ENCODE measurements at places on chromosomes 1 and 21.

GRCh38 chr21:28725396-28725795, 267.3 kb downstream of the LTN1 start:
- no peaks in the 10 kb centered on the region for H3K27me3 ChIP-seq
- H3K4me1 ChIP-seq = no peaks in the 10 kb centered on the region
- H3K4me3 ChIP-seq = no peak overlapping the region
- DNase-seq = no peak
- H3K36me3 ChIP-seq = no peaks in the 10 kb centered on the region
- no peak overlapping the region for H3K27ac ChIP-seq

DNA sequence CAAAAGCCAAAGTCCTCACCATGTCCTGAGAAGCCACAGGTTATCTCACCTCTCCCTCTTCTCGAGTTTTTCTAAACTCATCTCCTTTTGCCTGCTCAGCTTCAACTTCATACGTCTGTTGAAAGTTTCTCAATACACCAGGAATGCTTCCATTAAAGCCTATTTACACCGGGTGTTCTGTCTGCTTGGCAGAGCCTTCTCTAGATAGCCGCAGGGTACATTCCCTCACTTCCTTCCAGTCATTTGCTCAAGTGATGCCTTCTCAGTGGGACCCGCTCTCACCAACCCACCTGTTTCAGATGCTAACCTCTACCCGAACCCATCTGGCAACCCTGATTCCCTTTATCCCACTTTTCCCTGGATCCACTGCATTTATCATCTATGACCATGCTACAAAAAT, 257.0 kb upstream of the ADGRL2 start:
- no peaks in the 10 kb centered on the region for H3K27me3 ChIP-seq
- DNase-seq = no peak
- H3K4me3 ChIP-seq = no peak overlapping the region
- H3K36me3 ChIP-seq = no peaks in the 10 kb centered on the region
- H3K27ac ChIP-seq = no peak overlapping the region

GRCh38 chr1:46086576-46086975, 45.9 kb downstream of the PIK3R3 start:
- no peak for DNase-seq
- no peaks in the 10 kb centered on the region for H3K4me1 ChIP-seq
- no peak overlapping the region for H3K27ac ChIP-seq
- no peaks in the 10 kb centered on the region for H3K27me3 ChIP-seq
- H3K36me3 ChIP-seq = no peaks in the 10 kb centered on the region

- no peak overlapping the region for H3K4me3 ChIP-seq
- H3K27ac ChIP-seq = no peak overlapping the region
- H3K27me3 ChIP-seq = no peaks in the 10 kb centered on the region
- H3K36me3 ChIP-seq = no peaks in the 10 kb centered on the region
- DNase-seq = no peak
Measured at GRCh38 chr1:119136401-119136800, 4.1 kb downstream of the WARS2 start.

GRCh38 chr1:174766727-174767126, 233.0 kb upstream of the CACYBP start:
- no peaks in the 10 kb centered on the region for H3K27me3 ChIP-seq
- H3K4me3 ChIP-seq = no peak overlapping the region
- DNase-seq = no peak

- no peak overlapping the region for H3K27ac ChIP-seq
- no peaks in the 10 kb centered on the region for H3K36me3 ChIP-seq
- no peaks in the 10 kb centered on the region for H3K4me1 ChIP-seq
- no peaks in the 10 kb centered on the region for H3K27me3 ChIP-seq
- peak; percentile 91 for DNase-seq
- H3K4me3 ChIP-seq = no peak overlapping the region
Measured at GRCh38 chr1:87435484-87435883, 106.8 kb downstream of the LMO4 start.

DNA sequence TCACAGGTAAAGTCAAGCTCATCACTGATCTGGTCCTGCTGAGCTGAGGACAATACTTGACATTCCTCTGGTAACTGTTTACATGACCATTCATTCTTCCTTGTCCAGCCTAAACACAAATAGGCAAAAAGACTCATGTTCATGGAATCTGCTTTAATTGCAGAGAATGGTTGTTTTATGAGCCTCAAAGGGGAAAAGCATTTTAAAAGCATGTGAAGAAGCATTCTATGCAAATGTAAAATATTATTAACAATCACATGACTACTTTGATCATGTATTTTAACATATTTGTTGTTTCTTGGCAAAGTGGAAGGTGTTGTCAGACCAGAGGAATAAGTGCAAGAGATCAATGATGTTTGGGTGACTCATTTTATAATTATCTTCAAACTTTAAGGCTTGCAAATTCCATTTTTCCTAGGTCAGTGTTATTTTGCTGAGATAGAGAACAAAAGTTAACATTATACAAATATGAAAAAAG, 133.7 kb downstream of the RUNX1 start:
- DNase-seq = no peak
- H3K27me3 ChIP-seq = no peaks in the 10 kb centered on the region
- H3K36me3 ChIP-seq = peaks cover 12% of the 10 kb centered on the region
- no peak overlapping the region for H3K4me3 ChIP-seq
- H3K27ac ChIP-seq = peak overlapping the region; percentile 23
- H3K4me1 ChIP-seq = peaks cover 25% of the 10 kb centered on the region

DNA sequence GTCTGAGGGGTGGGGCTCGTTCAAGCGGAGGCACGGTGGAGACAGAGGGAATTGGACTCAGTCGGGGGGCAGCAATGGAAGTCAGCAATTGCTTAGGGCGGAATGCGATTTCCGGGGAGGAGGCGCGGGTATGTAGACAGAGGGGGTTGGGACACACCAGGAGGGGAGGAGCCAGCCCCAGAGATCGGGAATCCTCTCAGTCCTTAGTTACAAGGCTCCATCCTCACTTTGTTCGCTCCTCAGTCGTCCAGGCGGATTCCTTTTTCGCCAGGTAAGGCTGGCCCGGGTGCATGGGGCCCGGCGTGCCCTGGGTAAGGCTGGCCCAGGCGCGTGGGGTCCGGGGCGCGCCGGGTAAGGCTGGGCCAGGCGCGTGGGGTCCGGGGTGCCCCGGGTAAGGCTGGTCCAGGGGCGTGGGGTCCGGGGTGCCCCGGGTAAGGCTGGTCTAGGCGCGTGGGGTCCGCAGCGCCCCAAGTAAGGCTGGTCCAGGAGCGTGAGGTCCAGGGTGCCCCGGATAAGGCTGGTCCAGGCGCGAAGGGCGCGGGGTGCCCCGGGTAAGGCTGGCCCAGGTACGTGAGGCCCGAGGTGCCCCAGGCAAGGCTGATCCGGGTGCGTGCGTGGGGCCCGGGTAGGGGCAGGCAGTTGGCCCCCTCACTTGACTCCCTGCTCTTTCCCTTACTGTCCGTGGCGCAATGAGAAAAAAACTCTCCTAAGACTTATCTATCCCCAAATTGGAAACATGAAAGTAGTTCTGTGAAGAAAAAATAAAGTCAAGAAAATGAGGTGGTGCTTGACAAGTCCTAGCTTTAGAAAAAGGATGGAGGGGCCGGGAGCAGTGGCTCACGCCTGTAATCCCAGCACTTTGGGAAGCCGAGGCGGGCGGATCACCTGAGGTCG, at the start of gene L1TD1:
Gene L1TD1 (plus strand): TSS at position 199 of the 894 bp plus-strand sequence. CDS start 11,780 bp downstream, outside the sequence.
- H3K27me3 ChIP-seq = peaks cover 17% of the 10 kb centered on the region
- peak within 1 kb of the TSS; percentile 40 for H3K4me3 ChIP-seq
- no peak within 1 kb of the TSS for H3K27ac ChIP-seq
- H3K36me3 ChIP-seq = no peaks in the 10 kb centered on the region
- no peak for DNase-seq

GRCh38 chr1:214523124-214523824, 28.1 kb downstream of the PTPN14 start:
- peaks cover 5% of the 10 kb centered on the region for H3K4me1 ChIP-seq
- no peak overlapping the region for H3K4me3 ChIP-seq
- no peaks in the 10 kb centered on the region for H3K36me3 ChIP-seq
- no peak overlapping the region for H3K27ac ChIP-seq

- no peak for DNase-seq
- H3K4me1 ChIP-seq = no peaks in the 10 kb centered on the region
- H3K27me3 ChIP-seq = no peaks in the 10 kb centered on the region
- H3K4me3 ChIP-seq = no peak overlapping the region
- no peak overlapping the region for H3K27ac ChIP-seq
Measured at GRCh38 chr1:210093461-210093860, 139.1 kb upstream of the SERTAD4 start.

DNA sequence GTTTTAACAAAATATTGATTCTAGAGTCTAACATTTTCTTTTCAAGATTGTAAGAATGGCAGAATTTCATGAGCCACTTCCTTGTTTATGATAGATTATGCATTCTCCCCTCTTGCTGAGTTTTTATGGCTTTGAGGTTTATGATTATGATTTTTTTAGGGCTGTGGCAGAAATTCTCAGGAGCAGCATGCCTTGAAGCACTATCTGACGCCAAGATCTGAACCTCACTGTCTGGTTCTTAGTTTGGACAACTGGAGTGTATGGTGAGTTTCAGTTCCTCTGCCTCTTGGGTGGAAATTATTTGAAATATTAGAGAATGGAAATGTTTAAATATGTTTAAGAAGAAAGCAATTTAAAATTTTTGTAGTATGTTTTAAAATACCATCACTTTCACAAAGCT, 10.2 kb downstream of the USP16 start:
- no peak overlapping the region for H3K4me3 ChIP-seq
- H3K36me3 ChIP-seq = peaks cover 73% of the 10 kb centered on the region
- no peak for DNase-seq
- no peaks in the 10 kb centered on the region for H3K4me1 ChIP-seq
- H3K27ac ChIP-seq = no peak overlapping the region
- no peaks in the 10 kb centered on the region for H3K27me3 ChIP-seq

DNA sequence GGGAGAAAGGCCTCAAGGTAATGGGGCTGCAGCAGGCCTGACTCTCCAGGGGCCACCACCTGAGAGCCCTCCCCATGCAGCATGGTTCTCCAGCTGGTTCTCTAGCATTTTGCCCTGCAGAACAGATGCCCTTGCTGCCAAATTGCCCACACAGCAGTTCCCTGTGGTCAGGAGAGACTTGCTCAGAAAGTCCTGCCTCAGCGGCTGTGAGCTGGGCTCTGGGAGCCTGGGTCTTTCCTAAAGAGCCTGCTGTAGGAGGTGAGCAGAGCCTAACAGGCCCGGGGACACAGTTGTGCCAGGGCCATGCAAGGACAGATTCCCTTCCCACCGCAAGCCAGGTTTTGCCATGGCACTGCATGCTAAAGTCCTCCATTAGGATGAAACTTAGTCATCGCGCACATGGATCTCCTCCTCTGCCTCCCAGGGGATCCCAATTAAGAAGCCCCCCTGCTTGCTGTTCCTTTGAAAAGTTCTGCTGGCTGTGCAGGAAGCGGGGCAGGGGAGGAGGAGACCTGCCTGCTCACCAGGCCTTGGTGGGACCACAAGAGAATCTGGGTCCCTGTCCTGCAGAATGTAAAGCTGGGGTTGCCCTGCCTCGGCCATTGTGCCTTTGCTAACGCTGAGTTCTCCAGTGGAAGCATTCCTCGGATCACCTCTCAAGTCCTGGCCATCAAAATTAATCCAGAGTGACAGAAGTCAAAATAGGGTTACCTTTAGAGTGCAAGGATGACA, 21.4 kb downstream of the TEX35 start:
- H3K4me3 ChIP-seq = no peak overlapping the region
- no peak for DNase-seq
- H3K27ac ChIP-seq = no peak overlapping the region
- H3K4me1 ChIP-seq = peaks cover 6% of the 10 kb centered on the region
- no peaks in the 10 kb centered on the region for H3K27me3 ChIP-seq

GRCh38 chr1:186193224-186193623, 181.8 kb downstream of the TPR start:
- H3K4me3 ChIP-seq = no peak overlapping the region
- no peak for DNase-seq
- no peaks in the 10 kb centered on the region for H3K4me1 ChIP-seq
- no peak overlapping the region for H3K27ac ChIP-seq
- H3K27me3 ChIP-seq = no peaks in the 10 kb centered on the region
- no peaks in the 10 kb centered on the region for H3K36me3 ChIP-seq

DNA sequence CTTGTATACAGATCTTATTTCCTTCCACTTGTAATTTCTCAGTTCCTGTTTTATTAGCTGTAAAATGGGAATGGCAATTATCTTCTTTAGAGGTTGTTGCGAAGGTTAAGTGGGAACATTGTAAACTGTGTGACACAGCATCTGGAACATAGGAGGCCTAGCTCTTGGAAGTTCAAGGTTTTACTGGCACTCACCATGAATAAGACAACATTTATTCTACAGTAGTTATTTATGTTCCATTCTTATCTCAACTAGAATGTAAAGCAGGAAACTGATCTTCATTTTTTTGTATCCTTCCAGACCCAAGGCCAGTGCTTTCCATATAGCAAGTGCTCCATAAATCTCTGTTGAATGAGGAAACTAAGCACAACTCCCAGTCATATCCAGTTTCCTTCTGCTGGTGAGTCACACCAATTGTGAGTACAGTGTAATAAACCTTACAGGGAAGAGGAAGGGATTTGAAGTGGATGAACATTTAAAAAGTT, 1.4 kb downstream of the BCL10 start:
- peak overlapping the region; percentile 20 for H3K27ac ChIP-seq
- DNase-seq = no peak
- H3K4me3 ChIP-seq = peak overlapping the region; percentile 80

DNA sequence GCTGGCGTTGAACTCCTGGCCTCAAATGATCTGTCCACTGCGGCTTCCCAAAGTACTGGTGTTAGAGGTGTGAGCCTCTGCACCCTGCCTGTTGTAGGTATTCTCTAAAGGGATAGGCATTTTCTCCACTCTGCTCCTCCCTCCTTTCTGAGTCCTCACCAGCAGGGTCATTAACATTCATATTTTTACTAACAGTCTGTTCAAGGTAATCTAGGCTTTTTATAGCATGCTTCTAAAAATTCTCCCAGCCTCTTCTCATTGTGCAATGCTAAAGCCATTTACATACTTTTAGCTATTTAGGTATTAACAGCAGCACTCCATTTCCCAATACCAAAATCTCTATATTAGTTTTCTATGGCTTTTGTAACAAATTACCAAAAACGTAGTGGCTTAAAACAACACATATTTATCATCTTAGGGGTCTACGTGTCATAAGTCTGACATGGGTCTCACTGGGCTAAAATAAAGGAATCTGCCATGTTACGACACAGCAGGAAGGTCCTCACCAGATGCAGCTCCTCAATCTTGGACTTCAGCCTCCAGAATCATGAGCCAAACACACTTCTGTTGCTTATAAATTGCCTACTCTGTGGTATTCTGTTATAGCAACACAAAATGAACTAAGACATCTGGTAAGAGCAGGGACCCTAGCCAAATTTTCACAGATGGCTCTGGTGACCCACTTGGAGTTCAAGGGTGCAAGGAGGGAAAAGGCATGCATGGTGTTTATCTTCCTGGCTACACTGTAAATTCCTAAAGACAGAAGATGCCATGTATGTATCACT, 2.9 kb upstream of the SLC2A7 start:
- DNase-seq = no peak
- no peaks in the 10 kb centered on the region for H3K36me3 ChIP-seq
- H3K27ac ChIP-seq = no peak overlapping the region
- no peaks in the 10 kb centered on the region for H3K27me3 ChIP-seq
- no peak overlapping the region for H3K4me3 ChIP-seq
- H3K4me1 ChIP-seq = no peaks in the 10 kb centered on the region
